ENCODE measurements at places on chromosomes 11 and 22. TPM values are rescaled to one million over a fixed set of nuclear protein-coding genes. Genes with fewer than 3 reads are reported as not detected.

DNA sequence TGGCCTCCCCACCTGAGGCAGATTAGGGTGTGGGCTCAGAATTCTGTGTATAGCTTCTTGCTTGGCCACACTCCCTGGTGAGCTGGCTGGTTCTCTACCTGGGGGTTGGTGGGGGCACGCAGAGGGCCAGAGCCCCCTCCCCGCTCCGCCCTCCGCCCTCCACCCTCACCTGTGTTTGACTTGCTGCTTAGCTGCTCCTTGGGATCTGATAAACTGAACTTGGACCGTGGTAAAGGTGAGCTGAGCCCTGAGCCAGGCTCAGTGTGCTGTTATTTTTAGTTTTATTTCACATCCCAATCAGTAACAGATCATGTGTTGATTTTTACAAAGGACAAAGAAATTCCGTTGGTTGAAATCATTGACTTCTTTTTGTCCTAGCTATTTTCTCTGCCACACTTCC is 2.0 kb downstream of the OVOL1 start:
- no peak overlapping the region for H3K27ac ChIP-seq
- DNase-seq, result no peak
- H3K36me3 ChIP-seq, result no peaks in the 10 kb centered on the region
- H3K27me3 ChIP-seq, result peaks cover 70% of the 10 kb centered on the region
- peaks cover 7% of the 10 kb centered on the region for H3K4me1 ChIP-seq

Gene PEX26
- total RNA-seq, result 16.6 TPM

DNA sequence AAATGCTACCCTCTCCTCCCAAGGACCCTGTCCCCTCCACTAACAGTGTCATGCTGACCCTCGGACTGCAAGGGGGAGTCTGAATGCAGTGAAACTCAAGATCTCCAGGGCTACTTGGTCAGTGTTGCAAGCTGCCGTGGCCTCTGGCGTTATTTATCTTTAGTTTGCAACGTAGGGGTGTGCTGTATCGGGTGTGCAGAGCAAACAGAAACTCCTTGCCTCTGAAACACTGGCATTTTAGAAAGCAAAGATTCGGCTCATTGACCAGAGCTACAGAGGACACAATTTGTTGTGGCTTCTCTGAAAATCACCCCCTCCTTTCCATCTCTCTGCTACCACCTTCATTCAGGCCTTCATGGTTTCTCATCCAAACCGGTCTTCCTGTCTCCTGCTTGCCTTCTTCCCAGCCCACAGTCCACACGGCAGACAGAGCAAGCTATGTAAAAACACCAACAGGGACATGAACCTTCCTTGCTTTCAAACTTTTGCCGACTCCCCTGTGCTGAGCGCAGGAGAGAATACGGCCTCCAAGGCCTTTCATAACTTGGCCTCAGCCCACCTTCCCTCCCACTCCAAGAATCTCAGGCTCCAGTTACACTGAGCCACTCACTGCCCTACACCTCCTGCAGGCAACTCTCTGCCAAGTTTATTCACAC is 14.9 kb downstream of the FZD4 start:
- H3K27me3 ChIP-seq, result no peaks in the 10 kb centered on the region
- H3K36me3 ChIP-seq, result peaks cover 18% of the 10 kb centered on the region
- H3K4me1 ChIP-seq, result peaks cover 59% of the 10 kb centered on the region
- peak; percentile 68 for DNase-seq
- H3K27ac ChIP-seq, result peak overlapping the region; percentile 78
- peak overlapping the region; percentile 5 for H3K4me3 ChIP-seq

DNA sequence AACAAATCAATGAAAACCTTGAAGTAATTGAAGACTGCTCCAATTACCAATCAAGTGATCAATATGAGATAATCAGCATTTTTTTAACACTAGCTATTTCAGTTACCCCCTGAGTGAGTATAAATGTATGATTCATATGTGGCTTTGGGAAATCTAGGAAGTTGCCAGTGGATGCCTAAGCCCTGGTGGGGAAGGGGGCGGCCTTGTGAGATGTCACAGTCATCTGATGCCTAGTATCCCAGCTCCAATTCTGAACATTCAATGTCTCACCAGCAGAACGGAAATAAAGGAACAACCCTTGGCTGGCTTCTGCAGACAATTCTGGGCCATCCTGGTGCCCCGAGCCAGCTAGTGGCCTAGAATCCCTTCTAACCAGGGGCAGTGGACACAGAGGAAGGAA is 58.5 kb upstream of the TIMP3 start:
- peaks cover 31% of the 10 kb centered on the region for H3K4me1 ChIP-seq
- no peaks in the 10 kb centered on the region for H3K27me3 ChIP-seq
- no peak for DNase-seq
- no peaks in the 10 kb centered on the region for H3K36me3 ChIP-seq
- H3K27ac ChIP-seq, result no peak overlapping the region
- H3K4me3 ChIP-seq, result no peak overlapping the region

DNA sequence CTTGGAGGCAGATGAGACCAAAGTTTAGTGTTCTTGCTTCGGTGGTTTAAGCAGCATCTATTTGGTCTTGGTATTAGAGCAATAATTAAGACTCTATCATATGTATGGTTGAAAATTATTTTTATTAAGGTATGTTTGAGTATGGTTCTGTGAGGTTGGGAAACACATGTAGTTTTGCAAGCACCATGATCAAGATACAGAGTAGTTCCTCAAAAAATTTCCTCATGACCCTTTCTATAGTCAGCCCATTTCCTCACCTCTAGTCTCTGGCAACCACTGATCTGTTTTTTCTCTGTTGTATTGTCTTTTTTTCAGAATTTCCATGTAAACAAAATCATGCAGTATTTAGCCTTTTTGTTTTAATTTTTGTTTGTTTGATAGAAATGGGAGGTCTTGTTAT is 18.4 kb downstream of the MTMR3 start:
- no peaks in the 10 kb centered on the region for H3K27me3 ChIP-seq
- no peak for DNase-seq
- H3K27ac ChIP-seq, result no peak overlapping the region
- H3K36me3 ChIP-seq, result no peaks in the 10 kb centered on the region
- no peak overlapping the region for H3K4me3 ChIP-seq

Gene SPON1
- 4.4 TPM for total RNA-seq

DNA sequence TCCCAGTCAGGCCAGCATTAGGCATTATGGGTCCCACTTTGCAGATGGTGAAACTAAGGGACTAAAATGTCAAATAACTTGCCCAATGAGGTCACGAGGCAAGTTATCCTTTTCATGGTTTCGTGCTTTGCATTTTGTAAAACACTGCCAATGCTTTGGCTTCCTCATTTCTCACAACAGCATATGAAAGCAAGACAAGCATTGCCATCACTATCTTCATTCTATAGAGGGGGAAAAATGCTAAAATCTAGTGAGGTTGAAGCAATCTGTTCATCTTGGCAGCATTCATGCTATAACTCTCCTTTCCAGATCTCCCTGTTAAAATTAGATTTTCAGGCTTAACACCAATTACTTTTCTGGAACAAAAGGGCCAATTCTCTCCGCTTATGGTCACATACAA is 14.8 kb downstream of the FAM181B start:
- DNase-seq, result no peak
- no peaks in the 10 kb centered on the region for H3K36me3 ChIP-seq
- H3K4me3 ChIP-seq, result no peak overlapping the region
- peaks cover 25% of the 10 kb centered on the region for H3K4me1 ChIP-seq
- no peaks in the 10 kb centered on the region for H3K27me3 ChIP-seq

DNA sequence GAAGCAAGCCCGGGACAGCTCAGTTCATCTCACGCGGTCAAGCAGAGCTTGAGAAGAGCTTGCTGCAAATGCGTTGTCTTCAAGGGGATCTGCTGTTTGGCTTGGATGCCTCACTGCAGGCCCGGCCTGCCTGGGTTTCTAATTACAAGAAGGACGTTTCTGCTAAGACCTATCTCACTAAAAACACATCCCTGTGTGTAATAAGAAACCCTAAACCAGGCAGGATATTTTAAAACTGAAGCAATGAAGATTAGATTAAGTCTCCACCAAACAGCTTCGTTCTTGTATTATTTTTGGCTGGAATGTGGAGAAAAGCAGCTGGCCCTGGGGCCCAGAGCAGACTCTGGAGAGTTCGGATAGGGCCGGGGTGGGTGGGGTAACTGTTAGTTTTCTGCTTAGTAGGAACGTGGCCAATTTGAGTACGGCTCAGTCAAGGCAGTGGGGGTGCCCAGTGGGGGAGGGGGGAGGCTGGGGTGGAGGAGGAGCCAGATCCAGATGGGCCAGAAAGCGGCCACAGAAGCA is 6.0 kb downstream of the PKNOX2 start:
- DNase-seq, result peak; percentile 78
- peaks cover 12% of the 10 kb centered on the region for H3K4me1 ChIP-seq
- H3K4me3 ChIP-seq, result peak overlapping the region; percentile 19
- no peaks in the 10 kb centered on the region for H3K27me3 ChIP-seq
- H3K27ac ChIP-seq, result peak overlapping the region; percentile 80

Gene TRPC6
- total RNA-seq, result 1.2 TPM

GRCh38 chr11:22521226-22521625 is 104.4 kb downstream of the FANCF start:
- no peak for DNase-seq
- no peaks in the 10 kb centered on the region for H3K27me3 ChIP-seq
- no peak overlapping the region for H3K4me3 ChIP-seq
- H3K4me1 ChIP-seq, result no peaks in the 10 kb centered on the region
- H3K36me3 ChIP-seq, result no peaks in the 10 kb centered on the region
- H3K27ac ChIP-seq, result no peak overlapping the region

DNA sequence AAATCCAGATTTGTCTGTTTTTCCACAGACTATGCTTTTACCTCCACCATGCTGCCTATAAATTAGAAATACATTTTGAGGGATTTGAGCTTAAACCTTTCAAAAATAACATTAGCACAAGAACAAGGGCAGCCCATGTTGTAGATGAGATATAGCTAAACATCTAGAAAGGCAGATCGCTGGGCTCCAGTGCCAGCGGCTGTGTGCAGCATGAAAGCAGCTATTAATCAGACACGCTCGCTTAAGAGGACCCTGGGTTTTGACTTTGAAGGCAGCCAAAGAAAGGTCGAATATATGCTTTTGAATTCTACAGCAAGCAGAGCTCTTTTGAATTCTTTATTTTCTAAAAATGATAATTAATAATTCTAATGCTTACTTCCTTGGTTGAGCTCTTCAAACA is 684.0 kb downstream of the NELL1 start:
- no peaks in the 10 kb centered on the region for H3K4me1 ChIP-seq
- DNase-seq, result no peak
- no peak overlapping the region for H3K4me3 ChIP-seq
- H3K27ac ChIP-seq, result no peak overlapping the region
- H3K27me3 ChIP-seq, result no peaks in the 10 kb centered on the region
- no peaks in the 10 kb centered on the region for H3K36me3 ChIP-seq

Gene TXN2
- total RNA-seq, result 107 TPM

Gene PRR33
- 4.1 TPM for total RNA-seq

Measured in heart right ventricle (tissue), 16 donors.